ENCODE measurements at places on chromosomes 5 and 9.

GRCh38 chr9:9942764-9943424, 669.9 kb downstream of the PTPRD start:
- DNase-seq: peak; percentile 12

GRCh38 chr5:5026409-5026785, 113.7 kb upstream of the ADAMTS16 start:
- DNase-seq: no peak

DNA sequence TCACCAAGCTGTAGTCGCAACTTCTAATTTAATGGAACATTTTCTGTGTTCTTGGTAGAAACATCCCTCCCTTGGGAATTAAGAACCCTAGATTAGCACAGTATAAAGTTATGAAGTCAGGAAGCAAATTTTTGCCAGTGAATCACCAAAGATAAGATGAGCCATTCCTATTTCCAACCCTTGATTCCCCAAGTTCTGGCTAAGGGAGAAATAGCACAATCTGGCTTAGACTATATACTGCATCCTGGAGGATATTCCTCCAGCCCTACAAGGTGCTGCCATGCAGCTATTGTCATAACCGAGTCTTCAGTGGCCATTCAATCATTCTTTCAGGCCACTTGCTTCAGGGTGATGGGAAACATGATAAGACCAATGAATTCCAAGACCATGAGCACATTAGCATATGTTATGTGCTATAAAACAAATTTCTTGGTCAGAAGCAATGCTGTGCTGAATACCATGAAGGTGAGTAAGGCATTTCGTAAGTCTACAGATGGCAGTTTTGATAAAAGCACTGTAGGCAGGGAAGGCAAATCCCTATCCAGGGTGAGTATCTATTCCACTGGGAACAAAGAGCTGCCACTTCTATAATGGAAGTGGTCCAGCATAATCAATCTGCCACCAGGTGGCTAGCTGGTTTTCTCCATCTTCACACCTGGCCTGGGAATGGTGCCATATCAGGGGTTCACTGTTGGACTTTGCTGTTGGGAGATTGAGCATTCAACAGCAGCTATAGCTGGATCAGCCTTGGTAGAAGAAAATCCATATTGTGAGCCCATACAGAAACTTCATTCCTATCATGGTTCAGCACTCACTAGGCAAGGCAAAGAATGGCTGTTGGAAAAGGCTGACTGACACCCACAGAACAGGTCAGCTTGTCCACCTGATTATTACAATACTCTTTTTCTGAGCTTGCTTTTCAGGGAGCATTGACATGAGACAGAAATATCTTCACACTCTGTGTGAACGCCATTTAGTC, 19.6 kb upstream of the ARL15 start:
- peak; percentile 99 for DNase-seq

- no peak for DNase-seq
These were observed 95.0 kb downstream of the PCSK5 start for GRCh38 chr9:75985515-75985914.

- DNase-seq: no peak
These were observed 65.1 kb upstream of the PTCH1 start for GRCh38 chr9:95581900-95582299.

DNA sequence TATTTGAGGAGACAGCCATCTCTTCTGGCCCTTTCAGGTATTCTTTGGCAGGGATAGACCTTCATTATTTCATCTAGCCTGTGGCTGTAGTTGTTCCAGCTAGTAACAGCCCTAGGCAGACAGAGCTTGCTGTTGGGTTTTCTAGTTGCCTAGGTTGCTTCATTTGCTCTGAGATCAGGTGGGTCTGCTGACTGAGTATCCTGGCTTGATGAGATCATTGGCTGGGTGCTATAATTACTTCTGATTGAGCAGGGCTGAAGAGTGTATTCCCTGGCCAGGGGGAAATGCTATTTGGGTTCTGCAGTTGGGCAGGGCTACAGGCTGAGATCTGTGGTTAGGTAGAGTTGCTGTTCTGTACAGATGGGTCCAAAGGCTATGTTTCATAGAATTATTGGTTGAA, 456.1 kb downstream of the PSAT1 start:
- DNase-seq: no peak

GRCh38 chr5:146877178-146877681, 1.3 kb downstream of the PPP2R2B start:
- no peak for DNase-seq

- DNase-seq: no peak
These were observed 1.2 kb downstream of the SPRY4 start for GRCh38 chr5:142323480-142324135.

DNA sequence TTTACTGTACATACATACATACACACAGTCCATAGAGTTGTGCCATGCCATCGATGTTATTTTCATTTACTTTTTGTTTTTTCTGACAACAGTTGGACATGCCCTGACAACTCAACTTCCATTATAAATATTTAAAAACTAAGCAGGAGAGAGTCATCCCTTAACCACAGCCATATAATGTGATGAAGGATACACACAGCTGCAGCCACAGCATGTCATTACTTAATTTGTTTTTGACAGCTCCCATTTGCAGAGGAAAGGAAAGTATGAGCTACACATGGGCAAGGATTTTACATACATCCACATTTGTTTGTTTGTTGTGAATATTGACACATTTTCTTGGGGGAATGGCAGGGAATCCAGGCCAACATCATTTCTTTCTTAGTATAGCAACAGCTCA, 91.5 kb upstream of the TUT7 start:
- DNase-seq: no peak

DNA sequence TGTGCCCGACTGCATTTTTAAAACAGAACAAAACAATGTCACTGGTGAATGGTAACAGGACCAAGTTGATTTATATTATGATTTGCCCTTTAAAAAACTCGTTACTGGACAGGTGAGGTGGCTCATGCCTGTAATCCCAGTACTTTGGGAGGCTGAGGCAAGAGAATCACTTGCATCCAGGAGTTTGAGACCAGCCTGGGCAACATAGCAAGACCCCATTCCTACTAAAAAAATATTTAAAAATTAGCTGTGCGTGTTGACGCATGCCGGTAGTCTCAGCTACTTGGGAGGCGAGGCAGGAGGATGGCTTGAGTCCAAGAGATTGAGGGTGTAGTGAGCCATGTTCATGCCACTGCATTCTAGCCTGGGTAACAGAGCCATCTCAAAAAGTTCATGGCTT, 7.2 kb downstream of the UNC13B start:
- no peak for DNase-seq

- no peak for DNase-seq
These were observed 101.1 kb upstream of the MEF2C start for GRCh38 chr5:88984040-88984439.

- DNase-seq: no peak
These were observed 2.8 kb downstream of the SUSD3 start for GRCh38 chr9:93061260-93061751.

GRCh38 chr9:38334234-38334633, 58.3 kb upstream of the ALDH1B1 start:
- DNase-seq: no peak

GRCh38 chr5:135249658-135250057, 149.4 kb downstream of the MACROH2A1 start:
- DNase-seq: no peak

DNA sequence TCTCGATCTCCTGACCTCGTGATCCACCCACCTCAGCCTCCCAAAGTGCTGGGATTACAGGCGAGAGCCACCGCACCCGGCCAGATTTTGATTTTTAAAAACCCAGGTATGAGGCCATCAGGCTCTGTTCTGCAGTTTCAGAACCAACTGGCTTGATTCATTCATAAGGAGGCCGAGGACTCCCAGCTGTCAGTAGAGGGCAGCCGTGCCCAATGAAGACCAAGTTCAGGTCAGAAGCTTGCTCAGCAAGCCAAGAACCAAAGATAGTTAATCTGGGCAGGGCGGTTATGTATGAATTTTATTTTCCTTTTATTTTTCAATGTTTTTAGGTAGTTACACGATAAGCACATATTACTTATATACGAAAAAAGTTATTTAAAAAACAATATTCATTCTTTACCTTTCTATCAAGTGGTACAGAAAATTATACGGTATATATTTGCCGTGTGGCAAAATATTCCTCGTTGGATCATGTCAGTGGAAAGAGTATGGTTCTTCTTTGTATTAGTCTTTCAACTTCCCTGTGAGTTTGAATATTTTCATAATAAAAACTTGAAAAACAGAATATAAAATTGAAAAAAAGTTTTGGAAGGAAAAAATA, 18.0 kb downstream of the MGAT1 start:
- peak; percentile 63 for DNase-seq

DNA sequence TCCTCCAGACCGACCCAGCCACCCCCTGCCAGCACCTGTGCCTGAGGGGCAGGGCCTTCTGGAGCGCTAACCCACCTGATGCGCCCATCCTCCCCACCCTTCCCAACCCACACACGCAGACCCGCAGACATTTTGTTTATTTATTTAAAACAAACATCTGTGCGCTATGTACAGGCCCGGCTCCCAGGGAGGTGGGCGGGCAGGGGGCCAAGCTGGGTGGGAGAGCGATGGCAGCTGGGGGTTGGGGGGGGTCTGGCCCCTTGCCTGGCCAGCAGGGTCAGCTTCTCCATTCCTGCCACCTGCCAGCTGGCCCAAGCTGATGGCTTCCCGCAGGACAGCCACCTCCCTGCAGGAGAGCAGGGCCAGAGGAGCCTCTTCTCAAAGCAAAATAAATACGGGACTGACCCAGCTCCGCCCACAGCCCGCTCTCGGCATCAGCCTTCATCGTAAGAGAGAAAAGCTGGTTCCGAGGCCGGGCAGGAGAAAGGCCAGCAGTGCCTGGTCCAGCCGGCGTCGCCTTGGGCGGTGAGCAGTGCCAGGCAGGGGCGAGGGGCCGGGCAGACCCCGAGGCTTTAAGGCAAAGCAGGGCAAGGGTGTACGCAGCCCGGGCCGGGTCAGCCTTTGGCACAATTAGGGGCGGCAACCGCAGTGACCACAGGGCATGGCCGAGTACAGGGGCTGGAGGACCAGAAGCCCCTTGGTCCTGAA, 10.9 kb upstream of the CLIC3 start:
- DNase-seq: no peak

GRCh38 chr9:69468380-69468779, 143.4 kb downstream of the ENTREP1 start:
- DNase-seq: no peak

DNA sequence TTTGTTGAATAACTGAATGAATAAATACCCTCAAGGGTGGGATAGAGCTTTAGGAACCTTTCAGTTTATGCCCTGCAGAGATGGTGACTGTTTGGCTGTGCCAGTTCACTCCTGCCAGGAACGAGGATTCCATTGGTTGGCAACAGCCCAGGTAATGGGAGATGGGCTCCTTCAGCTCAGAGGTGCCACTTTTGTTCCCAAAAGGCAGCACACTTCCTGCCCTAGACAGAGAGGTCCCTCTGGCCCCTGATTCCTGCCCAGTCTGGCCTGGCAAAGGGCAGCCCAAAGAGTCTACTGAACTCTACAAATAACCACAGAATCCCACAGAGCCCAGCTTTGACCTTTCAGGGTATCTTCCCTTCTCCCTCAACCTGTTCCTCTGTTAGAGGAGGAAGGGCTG, 1.6 kb downstream of the C9orf152 start:
- no peak for DNase-seq

- DNase-seq: peak; percentile 4
These were observed 355.4 kb upstream of the SLC24A2 start for GRCh38 chr9:20144197-20144596.

GRCh38 chr9:122904466-122904822, 715 bp downstream of the RC3H2 start:
- peak; percentile 3 for DNase-seq

- DNase-seq: peak; percentile 94
These were observed 27.9 kb downstream of the USP20 start for GRCh38 chr9:129863059-129863690.

GRCh38 chr5:61701877-61702602, 370.0 kb downstream of the ZSWIM6 start:
- DNase-seq: no peak

DNA sequence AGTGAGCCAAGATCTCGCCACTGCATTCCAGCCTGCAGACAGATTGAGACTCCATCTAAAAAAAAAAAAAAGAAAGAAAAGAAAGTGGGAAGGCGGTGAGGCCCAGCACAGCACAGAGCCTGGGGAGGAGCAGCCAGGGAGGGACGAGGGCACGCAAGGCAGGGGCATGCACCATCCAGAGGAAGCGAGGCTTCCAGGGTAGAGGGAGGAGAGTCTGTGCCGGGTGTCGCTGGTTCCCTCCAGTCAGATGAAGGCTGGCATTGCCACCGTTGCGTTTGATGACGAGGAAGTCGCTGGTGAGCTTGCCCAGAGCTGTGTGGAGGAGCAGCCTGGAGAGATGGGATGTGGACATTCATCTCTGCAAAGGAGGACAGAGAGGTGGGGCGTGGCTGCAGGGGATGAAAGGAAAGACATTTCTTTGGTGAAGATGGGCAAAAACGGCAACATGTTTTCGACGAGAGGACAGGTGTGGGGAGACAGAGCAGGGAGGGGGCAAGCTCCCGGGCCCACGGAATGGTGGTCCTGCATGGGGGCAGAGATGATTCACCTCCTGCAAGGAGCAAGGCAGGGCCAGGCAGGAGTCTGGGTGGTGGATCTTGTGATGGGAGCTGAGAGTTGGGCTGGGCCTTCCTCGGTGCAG, 18.6 kb upstream of the OLFM1 start:
- DNase-seq: no peak

GRCh38 chr5:75885849-75886596, 168.8 kb upstream of the POC5 start:
- no peak for DNase-seq

DNA sequence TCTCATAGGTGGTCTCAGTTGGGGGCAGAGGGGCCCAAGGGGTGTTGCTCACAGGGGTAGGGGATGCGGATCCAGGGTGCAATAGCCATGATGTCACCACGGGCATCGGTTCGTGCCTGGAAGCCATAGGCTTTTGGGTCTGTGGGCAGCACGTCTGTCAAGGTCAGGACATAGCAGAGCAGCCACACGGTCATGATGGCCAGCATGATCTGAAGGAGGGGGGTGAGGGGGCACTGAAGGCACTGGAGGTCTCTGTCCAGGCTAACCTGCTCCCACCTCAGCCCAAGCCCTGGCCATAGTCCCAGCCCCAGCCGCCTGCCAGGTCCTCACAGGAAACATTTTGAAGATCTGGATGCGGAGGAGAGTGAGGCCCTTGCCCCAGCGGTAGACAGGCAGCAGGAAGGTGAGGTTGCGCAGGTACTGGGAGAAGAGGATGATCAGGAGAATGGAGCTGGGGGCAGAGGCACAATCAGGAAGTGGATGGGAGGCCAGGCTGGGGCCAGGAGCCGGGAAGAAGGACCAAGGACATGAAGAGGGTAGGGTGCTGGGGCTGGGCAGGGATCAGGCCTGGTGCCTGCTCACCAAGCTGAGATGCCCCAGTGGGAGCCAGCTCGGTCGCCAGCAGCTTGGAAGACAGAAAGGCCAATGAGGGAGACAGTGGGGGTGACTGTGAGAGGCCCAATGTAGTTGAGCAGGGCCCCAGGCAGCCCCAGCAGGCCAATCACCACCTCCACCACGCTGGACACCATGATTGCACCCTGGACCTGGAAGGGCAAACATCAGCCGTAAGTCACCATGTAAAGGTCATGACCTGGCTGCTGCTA, 3.3 kb downstream of the SLC23A1 start:
- DNase-seq: no peak

GRCh38 chr5:143245929-143246561, 157.4 kb downstream of the NR3C1 start:
- DNase-seq: peak; percentile 97

Measured in astrocyte (in vitro differentiated cells and primary cell).